ENCODE measurements at places on chromosomes 1 and 21.

DNA sequence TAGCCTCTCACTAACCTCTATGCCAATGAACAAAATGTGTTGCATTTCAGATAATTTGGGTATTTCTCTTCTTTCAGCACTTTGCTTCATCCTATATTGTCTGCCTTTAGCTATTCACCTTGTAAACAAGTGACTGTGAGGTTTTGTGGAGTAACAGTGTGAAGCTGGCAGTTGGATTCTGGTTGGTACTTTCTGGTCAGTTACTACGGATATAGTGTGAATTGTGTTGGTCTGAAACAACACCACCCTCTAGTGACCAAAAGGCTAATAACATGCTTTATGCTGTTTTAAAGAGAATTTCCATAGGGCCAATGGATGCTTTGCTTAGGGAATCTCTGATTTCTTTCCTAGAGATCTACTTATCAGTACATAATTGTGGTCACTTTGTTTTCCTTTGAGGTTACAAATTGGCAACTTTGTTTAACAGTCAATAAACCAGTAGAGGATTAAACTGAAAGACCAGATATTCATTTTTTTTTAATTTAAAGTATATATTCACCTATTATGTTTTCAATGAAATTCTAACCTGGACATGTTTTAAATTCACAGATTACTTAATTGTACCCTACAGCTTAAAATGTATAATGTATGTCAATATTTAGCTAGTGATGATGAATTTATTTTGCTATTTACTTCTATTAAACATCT, 2.5 kb upstream of the PTGER3 start:
- DNase-seq, result peak; percentile 54

DNA sequence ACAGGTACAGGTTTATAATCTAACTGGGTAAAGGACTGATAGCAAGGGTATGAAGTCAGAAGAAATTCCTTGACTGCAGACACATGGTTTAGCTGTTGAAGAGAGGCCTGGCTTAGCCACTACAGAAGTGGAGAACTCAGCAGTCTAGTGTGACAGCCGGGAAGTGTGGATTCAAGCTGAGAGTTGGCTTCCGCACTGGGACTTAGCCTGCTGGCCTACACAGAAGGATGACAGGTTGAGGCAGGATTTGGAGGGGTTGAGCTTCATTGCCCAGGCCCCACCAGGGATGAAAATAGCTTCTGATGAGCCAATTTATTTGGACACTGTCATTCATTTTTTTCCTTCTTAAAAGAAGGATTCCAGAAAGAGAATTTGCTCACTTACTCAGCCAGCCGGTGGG, 284.4 kb downstream of the PCP4 start:
- no peak for DNase-seq

GRCh38 chr1:203756036-203756435, 8.9 kb upstream of the LAX1 start:
- DNase-seq, result no peak

- DNase-seq, result no peak
These were observed 55.5 kb upstream of the DNAJC6 start for GRCh38 chr1:65253800-65254319.

DNA sequence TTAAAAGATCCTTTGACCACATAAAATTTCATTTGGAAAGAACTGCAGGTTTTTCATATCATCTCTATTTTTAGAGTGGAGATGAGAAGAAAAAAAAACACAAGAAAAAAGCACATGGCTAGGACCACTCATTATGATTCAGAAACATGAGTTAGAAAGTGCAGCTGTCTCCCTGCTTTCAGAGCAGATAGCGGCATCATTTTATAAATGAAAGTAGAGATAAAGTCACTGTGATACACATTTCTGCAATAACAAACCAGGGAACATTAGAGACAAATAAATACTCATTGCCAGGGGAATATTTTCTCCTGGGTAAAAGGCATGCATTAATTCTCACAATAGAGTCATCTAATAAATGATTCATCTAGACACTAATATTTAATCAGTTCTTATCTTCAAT, 87.5 kb upstream of the PLPPR4 start:
- no peak for DNase-seq

- no peak for DNase-seq
These were observed 1.1 kb downstream of the F5 start for GRCh38 chr1:169585181-169585580.

DNA sequence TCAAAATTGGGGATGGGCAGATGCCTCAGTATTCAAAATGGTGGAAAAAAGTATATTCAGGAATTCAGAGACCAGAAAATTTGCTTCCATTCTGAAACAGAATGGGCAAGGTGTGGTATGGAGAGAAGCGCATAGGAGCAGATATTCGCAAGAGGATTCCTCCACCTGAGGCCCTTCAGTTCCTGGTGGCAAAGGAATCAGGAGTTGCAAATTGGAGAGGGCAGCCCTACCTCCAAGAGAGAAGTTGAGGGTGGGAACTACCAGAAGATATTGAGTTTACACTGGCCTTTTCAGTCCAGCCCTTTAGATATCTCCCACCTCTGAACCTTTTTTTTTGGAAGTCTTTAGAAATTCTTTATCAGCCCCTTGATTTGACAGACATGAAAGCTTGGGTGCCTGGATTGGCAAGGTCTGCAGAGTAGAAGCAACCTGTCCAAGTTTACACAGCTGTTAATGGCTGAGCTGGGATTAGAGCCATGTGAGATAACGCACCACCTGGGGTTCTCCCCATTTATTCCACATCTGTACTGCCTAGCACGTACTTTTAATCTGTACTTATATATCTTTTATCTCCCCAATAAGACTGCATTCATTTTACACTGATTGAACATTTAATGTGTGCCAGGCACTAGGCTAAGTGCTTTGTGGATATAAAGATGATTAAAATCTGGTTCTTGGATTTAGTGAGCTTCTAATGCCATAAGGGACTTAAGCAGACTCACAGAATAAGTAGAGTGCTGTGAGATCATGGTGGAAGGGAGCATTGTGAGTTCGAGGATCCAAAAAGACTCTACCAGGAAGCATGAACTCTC, 99.5 kb downstream of the NGF start:
- no peak for DNase-seq

DNA sequence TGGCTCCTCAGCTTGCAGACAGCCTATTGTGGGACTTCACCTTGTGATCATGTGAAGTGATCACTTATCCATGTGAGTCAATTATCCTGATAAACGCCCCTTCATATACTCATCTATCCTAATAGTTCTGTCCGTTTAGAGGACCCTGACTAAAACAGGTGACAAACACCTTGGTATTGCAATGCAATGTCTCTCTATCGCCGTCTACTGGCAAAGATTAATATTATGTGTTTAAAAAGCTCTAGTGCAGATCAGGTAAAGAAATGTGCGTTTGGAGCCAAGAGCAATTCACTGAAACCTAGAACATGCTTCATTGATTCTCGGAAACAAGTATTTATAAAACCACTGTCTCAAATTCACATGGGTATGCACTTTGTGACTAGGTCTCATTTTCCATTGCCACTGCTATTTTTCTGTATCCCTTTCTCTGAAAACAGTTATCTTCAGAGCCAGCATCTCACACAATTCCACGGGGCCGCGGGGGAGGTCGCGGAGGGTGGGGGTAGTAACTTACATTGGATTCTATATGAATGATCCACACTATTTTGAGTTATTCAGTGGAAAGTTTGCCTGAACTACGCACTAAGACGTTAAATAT, 554.6 kb upstream of the NCAM2 start:
- no peak for DNase-seq

- no peak for DNase-seq
These were observed 296.1 kb downstream of the PDE4B start for GRCh38 chr1:66088787-66089186.

DNA sequence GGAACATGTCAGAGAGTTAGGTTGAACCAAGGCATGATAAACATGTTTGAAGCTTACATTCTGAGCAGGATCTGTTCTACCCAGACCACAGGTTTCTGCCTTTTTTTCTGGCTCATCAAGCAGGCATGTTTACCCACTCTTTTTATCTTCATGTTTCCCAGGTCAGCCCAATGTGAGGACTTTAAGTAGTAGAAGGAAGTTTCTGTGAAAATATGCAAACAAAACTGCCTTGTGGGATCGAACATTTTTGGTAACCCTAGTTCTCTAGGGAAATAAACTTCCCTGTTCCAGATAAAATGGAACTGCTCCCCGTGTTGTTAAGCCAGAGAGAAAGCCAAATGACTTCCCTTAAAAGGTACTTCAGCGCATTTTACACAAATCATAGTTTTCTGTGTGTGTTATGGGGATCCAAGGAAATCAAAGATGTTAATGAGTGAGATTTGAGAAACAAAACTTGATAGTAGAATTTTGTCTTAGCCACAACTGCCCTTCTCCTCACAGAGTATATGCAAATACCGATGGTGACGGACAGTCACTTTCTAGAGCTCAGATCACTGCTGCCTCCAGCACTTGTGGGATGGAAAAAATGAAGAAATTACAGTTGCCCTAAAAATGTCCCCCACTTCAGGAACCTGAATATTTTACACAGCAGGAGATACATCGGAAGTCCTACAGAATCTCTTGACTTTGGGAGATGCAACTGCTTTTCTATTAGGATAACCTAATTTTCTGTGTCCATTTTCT, 765 bp upstream of the HIPK1 start:
- no peak for DNase-seq

DNA sequence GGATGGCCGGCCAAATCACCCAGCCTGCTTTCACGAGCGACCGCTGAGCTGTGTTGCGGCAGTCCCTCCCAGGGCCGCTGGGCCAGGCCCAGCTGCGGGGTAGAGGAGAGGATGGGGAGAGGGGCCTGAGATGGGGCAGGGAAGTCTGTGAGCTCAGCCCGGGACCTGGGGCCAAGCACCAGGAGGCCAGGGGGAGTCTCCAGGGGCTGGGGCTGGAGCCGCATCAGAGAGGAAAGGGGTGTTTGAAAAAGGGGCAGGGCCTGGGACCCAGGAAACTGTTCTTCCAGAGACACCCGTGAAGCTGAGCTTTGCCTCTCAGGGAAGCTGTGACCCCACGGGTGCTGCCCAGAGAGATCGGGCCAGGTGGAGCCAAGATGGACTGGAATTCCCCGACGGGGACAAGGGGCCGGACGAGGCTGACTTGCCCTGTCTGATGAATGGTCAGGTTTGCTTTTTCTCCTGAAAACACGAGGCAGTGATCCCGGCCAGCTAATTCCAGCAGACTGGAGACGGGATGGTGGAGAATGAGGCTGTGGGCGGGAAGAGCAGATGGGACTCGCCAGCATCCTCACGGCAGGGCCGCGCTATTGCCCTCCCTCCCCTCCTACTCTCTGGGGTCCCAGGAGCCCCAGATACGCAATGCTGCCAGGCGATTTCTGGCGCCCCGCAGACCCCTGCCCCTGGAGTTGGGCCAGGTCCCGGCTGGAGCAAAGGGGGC, 40.3 kb upstream of the COL18A1 start:
- DNase-seq, result peak; percentile 48

GRCh38 chr1:151311589-151312331, 15.5 kb downstream of the PI4KB start:
- peak; percentile 99 for DNase-seq

DNA sequence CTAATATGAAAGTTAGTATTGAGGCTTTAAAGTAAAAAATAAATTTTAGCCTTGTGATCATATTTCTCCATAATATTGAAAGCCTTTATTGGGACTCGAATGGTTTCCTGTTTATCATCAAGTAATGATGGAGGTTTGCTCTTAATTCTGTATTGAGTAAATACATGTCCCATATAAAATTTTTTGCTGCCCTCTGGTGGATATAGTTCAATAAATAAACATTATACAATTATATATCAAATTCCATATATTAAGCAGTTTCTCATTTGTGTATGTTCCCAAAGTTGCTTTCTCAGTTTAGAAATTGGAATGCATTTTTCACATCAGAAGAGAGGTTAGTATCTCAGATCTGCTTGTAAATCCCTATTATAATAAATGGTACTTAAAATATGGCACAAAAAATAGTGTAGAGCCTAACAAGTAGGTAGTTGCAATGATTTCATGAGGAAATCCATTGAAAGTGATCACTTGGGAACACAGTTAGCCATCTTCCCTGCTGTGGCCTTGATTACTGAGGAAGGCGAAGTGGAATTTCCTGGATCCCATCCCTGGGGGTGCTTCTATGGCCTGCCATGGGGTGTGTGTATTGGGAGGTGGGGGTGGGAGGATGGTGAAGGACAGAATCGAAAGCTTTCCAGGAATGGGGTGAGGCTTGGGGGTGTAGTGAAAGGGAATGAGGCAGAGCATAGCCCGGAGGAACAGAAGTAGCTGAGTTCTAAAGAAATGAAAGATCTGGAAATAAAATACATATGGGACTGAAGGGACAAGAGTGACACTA, 84.1 kb upstream of the C21orf91 start:
- DNase-seq, result peak; percentile 14

DNA sequence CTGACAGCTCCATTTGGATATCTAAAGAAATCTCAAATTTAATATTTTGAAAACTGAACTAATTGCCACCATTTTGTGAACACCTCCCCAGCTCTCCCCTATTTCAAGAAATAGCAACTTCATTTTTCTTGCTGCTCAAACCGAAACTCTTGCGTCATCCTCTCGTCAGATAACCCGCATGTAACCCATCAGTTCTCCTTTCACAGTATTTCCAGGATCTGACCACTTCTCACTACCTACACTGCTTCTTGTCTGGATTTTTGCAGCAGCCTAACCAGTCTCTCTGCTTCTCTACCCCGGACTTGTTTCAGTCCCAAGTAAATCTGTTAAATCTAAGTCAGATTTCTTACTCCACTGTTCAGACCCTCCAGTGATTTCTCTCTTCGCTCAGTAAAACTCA, 75.6 kb downstream of the MTR start:
- no peak for DNase-seq

GRCh38 chr1:68495968-68496679, 758 bp downstream of the DEPDC1 start:
- DNase-seq, result no peak

DNA sequence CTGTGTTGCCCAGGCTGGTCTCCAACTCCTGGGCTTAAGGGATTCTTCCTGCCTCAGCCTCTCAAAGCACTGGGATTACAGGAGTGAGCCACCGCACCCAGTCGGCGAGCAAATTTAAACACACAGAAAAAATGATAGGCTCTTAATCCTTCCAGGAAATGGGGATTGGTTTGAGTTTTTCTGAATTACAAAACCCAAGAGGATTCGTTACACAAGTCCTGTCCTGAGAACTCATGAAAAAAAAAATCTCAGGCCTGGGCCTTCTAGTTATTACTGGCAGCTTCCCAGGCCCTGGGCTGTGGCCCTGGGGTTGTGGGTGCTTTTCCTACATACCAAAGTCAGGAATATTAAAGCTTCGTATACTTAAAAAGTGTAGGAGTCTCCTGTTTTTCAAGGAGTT, 6.3 kb upstream of the IFNGR2 start:
- DNase-seq, result no peak

DNA sequence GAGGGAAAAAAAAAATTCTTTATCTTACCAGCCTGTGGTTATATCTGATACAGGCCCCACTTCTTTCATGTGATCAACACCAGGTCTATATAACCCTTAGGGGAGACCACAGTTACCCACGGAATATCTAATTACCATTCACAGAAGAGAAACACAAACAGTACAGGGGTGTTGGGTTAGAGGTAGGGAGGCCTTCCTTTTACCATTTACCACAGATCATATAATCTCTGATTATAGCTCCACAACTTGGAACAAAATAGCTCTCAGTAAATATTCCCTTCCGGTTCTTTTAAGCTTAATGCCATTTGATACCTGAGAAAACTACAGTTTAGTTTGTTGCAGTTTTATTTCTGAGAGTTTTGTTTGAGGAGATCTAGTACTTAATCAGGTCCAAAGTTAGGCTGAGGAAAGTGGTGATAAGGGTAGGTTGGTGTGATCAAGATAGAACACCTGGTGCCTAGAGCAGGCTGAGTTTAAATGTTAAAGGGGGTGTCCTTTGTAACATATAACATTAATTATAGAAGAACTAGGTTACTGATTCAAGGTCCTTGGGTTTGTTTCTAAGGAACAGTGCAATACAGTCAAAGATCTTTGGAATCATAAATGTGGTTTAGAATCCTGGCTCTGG, 14.1 kb downstream of the EPB41 start:
- DNase-seq, result no peak

Data from GM04504 (cell line).